Stimulated activated CD4-positive, alpha-beta T cell treated with anti-CD3 and anti-CD28 coated beads, TNF-alpha, amount 100 ng/mL, for 48 hours (primary cell): ENCODE measurements at places on chromosomes 13 and 19.
A peak's percentile ranks its signal among the peaks of the same experiment; 100 is the strongest.

GRCh38 chr13:91459485-91459884 lies 61.1 kb downstream of the GPC5 start:
- no peak for DNase-seq

DNA sequence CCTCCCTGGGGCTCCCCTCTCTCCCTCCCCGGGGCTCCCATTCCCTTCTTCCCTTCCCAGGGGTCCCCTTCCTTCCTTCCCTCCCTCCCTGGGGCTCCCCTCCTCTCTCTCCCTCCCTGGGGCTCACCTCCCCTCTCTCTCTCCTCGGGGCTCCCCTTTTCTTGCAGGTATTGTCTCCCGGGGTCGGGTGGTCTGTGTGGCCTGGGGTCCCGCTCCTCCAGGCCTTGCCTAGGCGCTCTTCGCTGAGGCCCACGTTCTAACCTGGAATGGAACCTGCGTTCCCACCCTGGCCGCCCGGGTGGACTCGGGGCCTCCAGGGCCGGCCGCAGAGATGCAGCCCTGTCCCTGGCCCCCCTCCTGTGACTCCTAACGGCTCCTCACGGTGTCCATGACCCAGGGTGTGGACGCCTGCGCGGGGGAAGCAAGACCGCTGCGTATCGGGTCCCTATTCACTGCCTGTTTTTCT lies 940 bp upstream of the DCUN1D2 start:
- DNase-seq: no peak

DNA sequence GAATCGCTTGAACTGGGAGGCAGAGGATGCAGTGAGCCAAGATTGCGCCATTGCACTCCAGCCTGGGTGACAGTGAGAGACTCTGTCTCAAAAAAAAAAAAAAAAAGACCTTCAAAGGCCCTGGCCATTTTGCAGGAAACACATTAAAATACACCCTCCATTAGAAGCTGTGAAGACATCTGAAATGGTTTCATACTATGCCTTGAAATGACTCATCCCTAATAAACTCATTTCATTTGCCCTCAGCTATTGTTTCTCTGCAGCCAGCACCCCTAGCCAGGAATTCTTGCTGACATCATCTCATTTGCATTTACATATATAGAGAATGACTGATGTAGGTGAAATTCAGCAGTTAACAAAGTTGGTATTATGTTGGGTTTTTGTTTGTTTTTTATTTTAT lies 8.7 kb downstream of the EML2 start:
- no peak for DNase-seq

DNA sequence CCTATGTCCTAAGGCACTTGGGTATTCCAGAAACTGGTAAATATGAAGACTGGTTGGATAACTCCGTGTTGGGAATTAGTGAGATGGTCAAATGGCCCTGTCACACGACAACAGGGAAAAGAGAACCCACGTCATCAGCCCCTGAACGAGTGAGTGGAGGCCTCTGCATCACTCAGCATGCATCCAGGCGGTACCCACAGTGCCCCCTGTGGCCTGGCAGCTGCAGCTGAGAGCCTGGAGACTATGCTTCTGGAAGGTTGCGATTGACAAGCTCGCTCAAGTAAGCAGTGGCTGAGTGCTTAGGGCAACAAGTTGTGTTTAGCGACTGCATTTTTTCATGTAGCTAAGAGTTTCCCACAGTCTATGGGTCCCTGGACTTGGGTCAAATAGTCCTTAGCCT lies 55.9 kb downstream of the COL4A2 start:
- DNase-seq: no peak

GRCh38 chr13:80924596-80924995 lies 583.7 kb upstream of the SPRY2 start:
- no peak for DNase-seq

DNA sequence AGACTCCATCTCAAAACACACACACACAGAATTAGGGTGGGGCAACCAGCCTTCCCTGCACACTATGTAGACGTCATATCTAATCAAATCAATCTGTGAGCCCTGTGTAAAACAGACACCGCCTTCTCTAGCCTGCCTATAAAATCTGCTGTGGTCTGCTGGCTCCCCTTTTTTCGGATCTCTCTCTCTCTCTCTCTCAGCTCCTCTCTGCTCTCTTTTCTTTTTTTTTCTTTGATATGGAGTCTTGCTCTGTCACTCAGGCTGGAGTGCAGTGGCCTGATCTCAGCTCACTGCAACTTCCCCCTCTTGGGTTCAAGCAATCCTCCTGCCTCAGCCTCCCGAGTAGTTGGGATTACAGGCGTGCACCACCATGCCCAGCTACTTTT lies 11.8 kb upstream of the CD70 start:
- DNase-seq: no peak

- no peak for DNase-seq
Observed at GRCh38 chr19:46372901-46373490, 26.1 kb downstream of the PPP5C start.

DNA sequence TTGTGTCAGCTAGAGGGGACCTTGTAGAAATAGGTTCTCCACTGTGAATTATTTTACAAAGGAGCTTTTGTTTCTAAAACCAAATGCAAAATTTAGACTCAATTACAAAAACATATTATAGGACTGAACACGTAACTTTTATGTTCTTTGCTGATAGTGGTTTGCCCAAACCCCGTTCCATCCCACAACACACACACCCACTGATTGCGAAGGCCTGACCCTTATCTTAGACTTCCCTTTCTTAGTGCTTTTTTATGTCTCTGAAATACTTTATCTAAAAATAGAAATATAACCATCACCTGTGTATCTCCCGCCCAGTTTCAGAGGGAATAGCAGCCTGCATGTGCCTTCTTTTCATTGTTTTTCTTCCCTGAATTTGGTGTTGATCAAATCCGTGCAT lies 13.0 kb downstream of the CCNA1 start:
- DNase-seq: no peak

- no peak for DNase-seq
Observed at GRCh38 chr13:49958321-49958720, 22.2 kb upstream of the SPRYD7 start.

- DNase-seq: no peak
Observed at GRCh38 chr19:44848036-44848811, 2.1 kb downstream of the NECTIN2 start.

GRCh38 chr13:91248249-91248648 lies 99.2 kb upstream of the MIR17HG start:
- DNase-seq: no peak

- DNase-seq: no peak
Observed at GRCh38 chr19:18895824-18896341, at the start of gene CERS1. CERS1 (minus strand) TSS chr19:18896158; CDS start chr19:18896072, 86 bp downstream.

GRCh38 chr19:16263141-16263761 lies 61.4 kb upstream of the KLF2 start:
- no peak for DNase-seq

- no peak for DNase-seq
Observed at GRCh38 chr19:8259922-8260247, 48.3 kb downstream of the CD320 start.

- no peak for DNase-seq
Observed at GRCh38 chr19:3413796-3414327, 47.5 kb downstream of the NFIC start.

- DNase-seq: no peak
Observed at GRCh38 chr13:78598116-78598781, 5.1 kb downstream of the POU4F1 start.

DNA sequence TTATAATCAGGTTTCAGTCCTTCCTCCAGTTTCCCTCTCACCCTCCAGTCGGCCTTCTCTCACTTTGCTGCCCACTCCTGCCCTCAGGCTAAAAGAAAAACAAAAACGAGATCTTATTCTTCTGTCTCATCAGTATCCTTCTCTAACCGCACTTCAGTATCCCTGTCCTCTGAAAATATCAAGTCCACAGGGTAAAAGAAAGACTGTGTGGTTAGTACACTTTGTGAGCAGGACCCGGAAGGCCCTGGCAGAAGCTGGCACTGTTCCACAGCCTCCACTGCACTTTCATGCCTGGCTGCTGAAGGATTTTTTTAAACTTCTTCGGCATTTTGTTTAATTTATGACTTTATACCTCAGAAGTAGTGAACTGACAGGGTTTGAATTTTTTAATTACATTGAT lies 51.8 kb downstream of the TM9SF2 start:
- DNase-seq: no peak

GRCh38 chr13:89470901-89471300 lies 1799.7 kb downstream of the SLITRK5 start:
- no peak for DNase-seq

- no peak for DNase-seq
Observed at GRCh38 chr13:30196025-30196424, 111.3 kb downstream of the KATNAL1 start.

DNA sequence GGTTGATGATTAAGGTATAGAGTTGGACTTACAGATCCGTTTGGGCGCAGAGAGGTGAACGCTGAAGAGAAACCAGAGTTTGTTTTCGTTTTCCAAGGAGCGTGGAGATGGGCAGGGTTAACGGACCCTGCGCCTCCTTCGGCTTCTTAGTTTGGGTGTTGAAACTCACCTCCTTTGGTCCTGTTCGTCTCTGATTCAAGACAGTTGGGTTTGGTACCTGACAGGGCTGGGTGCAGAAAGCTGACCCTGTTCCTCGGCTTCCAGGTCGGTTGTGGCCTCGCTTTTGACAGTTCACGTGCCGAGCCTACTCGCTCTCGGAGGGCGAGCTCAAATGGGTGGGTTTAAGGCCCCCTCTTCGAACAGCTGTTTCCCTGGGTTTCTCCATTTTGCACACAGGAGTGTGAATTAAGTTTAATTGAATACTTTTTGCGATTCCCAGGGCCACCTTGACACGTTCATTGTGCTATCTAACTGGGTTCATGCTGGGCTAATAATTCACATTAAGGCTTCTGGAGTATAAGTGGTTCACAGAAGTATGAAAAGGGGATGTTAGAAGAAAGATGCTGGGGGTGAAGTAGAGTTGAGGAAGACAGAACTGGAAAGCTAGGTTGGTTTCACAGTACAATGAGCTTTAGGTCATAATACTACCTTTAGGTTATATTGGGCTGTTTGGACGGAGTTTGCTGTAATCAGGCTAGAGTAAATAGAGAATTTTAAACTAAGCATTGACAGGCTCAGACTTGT lies 638 bp downstream of the USPL1 start:
- DNase-seq: peak; percentile 19

- DNase-seq: no peak
Observed at GRCh38 chr13:67416047-67416925, 186.2 kb upstream of the PCDH9 start.

GRCh38 chr19:50549059-50549926 lies 18.9 kb downstream of the LRRC4B start:
- DNase-seq: no peak

DNA sequence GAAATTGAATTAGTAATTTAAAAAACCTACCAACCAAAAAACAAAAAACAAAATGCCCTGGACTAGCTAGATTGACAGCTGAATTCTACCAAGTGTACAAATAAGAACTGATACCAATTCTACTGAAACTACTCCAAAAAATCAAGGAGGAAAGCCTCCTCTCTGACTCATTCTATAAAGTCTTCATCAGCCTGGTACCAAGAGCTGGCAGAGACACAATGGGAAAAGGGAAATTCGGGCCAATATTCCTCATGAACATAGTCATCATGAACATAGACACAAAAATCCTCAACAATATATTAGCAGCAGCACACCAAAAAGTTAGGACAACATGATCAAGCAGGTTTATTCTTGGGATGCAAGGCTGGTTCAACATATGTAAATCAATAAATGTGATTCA lies 2667.7 kb upstream of the PCDH20 start:
- DNase-seq: no peak

- DNase-seq: no peak
Observed at GRCh38 chr19:46068345-46069258, 27.8 kb upstream of the IGFL4 start.
